ENCODE measurements at places on chromosomes 1 and 21.
A peak's percentile ranks its signal among the peaks of the same experiment; 100 is the strongest.

DNA sequence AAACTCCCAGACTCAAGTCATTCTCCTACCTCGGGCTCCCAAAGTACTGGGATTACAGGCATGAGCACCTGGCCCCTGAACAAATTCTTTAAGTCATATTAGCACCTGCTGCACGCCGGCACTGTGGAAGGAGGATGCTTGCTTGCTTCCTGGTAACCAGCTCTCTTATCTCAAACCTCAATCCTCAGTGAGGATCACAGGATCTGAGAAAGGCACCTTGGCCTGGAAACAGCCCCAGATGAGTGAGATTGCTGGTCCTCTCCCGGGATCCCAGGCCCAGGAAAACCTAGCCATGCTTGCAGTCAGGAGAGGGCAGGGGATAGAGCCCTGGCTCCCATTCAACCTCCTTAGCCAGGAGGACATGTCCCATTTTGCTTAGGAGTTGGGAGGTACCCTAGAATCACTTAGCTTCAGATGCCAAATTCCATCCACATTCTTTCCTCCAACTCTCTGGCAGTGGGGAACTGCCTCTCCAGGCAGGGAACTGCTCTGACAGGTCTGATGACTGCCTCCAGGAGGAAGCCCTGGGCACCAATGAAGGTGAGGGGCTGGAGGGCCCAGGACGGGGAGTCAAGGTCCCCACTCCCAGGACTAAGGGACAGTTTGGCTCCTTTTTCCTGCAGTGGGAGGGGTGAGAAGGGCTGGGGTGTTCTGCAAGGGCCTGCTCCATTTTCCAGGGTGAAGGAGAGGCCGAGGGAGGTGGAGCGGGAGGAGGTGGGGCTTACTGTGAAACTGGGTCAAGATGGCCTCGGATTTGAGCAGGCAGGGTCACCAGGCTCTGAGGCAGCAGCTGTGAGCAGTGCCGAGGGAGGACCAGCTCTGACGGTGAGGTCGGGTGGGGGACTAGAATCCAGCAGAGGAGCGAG is 9.5 kb downstream of the GPR37L1 start:
- DNase-seq = no peak

GRCh38 chr1:30083800-30084464 is 639.5 kb downstream of the MATN1 start:
- DNase-seq = no peak

DNA sequence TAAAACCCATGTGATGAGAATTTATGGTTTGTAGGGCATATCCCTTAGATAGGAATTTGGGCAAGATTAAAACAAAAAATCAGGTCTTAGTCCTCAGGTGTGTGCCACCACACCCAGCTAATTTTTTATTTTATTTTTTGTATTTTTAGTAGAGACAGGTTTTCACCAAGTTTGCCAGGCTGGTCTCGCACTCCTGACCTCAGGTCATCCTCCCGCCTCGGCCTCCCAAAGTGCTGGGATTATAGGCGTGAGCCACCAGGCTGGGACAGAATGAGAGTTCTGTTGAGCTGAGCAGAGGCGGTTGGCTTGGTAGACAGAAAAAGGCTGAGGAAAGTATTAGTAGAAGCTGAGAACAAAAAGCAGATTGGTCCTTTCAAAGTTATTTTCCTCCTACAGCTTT is 43.8 kb upstream of the EDARADD start:
- no peak for DNase-seq

DNA sequence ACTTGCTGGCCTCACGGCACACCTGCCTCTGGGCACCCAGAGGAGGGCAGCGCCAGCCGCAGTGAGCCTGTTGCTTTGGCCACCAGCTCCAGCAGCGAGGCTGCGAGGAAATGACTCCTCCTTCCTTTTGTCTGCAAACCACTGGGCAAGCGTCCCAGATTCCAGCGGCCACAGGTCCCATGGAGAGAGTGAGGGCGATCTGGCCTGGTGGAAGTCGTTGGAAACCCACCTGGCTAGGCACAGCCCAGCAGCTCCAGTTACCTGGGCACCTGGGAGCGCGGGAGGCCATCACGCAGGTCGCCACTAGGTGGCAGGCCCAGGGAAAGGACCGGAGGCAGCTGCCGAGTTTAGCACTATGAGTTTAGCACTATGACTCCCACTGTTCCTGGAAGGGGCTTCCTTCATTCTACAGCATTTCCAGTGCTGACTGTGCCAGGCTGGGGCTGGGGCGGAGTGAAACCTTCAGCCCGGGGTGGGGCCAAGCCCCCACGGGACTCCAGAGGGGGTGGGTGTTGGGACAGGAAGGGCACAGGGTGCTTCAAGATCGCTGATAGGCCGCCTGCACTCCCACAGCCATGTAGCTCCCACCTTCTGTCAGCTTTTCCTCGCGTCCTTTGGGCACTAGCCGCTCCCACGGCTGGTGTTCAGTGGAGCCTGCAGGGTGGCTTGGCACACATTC is 1.1 kb upstream of the ESPN start:
- peak; percentile 91 for DNase-seq

- no peak for DNase-seq
These were observed 9.2 kb upstream of the PTPRC start for GRCh38 chr1:198629610-198630009.

DNA sequence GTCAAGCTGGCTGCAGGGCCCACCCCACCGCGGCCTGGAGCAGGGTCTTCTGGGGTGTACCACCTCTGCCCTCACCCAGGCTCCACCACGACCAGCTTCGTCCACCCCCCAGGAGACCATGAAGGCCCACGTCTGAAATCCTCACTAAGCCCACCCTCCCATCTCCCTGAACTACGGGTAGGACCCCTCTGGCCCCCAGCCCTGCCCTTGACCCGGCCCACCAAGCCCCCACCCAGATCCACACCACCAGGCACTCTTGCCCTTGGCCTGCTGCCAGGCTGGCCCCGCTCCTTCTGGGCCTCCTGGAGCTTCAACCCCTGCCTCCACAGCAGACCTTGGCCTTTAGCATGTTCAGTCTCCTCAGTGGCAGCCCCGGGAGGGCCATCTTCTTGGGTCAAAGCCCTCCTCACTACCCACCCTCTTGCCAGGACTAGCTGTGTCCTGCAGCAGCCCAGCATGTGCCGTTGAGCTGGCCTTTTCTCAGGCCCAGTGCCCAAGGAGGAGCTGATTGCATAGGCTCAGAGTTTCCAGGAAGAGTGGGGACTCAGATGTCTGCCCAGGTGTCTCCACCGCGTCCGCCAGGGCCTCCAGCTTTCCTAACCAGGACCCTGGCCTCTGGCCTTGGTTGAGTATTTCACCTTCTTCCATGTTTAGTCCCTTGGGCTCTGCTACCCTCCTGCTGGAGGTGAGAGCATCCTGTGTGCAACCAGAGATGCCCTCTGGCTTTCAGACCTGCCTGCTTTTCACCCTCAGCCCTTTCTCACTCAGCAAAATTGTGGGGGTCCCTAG is 17.7 kb upstream of the SAMD11 start:
- DNase-seq = no peak

GRCh38 chr1:29305943-29306342 is 69.6 kb downstream of the PTPRU start:
- no peak for DNase-seq

DNA sequence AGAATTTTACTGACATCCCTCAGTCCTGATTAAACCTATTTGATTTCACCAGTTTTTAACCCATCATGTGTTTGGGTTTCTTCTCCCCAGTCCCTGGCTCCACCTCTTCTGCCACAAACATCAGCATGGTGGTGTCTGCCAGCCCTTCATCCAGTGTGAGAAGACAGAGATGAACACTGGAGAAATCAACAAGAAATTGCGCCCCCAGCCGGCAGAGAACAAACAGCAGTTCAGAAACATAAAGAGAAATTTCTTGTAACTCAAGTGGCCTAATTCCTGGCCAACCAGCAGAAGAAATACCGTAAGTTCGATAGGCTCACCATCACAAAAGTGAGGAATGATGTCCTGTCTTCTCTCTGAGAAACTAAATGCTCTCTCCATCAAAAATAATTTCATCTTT is 18.3 kb downstream of the S100A11 start:
- peak; percentile 75 for DNase-seq

GRCh38 chr1:10851024-10852013 is 54.9 kb upstream of the CASZ1 start:
- DNase-seq = no peak

- DNase-seq = no peak
These were observed 5.4 kb downstream of the JUN start for GRCh38 chr1:58778385-58779000.

DNA sequence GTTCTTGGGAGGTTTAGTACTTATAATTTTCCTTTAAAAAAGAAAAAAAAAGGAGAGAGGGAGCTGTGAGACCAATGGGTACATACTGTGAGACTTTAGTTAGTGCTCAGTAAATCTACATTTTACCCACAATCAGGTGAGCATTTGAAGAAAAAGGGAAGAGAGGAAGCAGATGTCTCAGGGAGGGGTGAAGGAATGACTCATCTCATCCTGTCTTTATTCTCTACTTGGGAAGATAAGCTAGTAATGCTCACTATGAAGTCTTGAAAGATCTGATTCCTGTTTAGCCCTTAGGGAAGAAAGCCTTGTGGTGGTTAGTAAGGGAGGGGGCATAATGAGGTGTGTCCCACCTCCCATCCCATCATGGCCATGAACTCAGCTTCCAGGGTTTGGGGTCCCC is 112.6 kb downstream of the PLD5 start:
- no peak for DNase-seq

DNA sequence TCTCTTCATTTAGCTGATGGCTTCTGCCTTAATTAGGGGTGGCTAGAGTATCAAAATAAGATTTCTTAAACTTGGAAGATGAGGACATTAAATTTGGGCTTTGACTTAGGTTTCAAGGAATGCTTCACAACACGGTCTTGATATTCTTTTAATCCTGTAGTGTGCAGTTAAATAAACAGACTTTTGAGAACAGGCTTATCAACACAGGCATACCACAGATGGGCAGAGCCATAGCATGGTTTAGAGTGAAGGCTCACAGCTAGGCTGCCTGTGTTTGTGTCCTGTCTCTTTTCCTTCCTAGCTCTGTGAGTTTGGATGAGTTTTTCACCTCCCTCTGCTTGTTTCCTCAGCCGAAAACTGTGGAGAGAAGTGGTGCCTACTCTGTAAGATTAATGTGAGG is 102.3 kb upstream of the IPO9 start:
- DNase-seq = no peak

DNA sequence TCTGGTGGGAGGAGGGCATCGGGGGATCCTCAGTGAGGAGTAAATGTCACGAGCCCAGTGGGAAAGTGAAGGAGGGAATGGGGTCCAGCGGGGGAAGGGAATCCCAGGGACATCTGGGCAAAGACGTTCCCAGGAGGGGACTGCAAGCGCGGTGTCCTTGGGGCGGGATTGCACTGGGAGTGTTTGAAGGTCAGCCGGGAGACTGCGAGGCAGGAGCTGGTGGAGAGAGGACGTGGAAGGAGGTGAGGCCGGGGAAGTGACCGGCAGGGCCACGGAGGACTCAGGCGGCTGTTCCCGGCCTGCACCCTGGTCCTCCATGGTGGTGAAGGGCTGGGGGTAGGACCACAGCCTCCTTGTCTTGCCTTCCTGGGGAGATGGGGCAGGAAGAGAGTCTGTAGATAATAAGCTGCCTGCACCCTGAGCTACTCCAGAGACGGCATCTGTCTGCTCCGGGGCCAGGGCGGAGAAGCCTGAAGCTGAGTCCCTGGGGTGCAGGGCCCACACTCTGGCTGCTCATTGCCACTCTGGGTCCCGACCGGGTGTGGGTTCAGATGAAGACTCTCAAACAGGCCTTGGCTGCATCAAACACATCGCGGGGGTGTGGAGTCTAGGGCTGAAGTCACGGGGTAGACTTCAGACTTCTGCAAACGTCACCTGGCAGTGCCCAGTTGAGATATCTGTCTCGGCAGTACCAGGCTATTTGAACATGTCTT is 264.8 kb downstream of the CAMTA1 start:
- DNase-seq = no peak

DNA sequence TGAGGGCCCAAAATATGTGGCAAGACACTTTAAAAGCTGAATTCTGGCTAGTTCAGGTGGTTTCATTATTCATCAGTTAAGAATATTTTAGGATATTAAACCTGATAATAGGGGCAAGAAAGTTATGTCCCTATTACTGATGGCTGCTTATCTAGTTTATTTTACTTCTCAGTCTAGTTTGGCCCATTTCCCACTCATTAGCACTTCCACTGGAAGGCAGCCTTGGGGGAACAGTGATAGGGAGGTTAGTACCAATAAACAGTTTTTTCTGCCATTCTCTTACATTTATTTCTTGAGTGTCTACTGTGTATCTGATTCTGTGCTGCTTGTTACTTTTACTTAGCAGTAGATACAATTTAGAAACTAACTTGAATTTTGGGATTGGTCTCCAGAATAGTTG is 9.0 kb downstream of the PPP1R12B start:
- DNase-seq = no peak

DNA sequence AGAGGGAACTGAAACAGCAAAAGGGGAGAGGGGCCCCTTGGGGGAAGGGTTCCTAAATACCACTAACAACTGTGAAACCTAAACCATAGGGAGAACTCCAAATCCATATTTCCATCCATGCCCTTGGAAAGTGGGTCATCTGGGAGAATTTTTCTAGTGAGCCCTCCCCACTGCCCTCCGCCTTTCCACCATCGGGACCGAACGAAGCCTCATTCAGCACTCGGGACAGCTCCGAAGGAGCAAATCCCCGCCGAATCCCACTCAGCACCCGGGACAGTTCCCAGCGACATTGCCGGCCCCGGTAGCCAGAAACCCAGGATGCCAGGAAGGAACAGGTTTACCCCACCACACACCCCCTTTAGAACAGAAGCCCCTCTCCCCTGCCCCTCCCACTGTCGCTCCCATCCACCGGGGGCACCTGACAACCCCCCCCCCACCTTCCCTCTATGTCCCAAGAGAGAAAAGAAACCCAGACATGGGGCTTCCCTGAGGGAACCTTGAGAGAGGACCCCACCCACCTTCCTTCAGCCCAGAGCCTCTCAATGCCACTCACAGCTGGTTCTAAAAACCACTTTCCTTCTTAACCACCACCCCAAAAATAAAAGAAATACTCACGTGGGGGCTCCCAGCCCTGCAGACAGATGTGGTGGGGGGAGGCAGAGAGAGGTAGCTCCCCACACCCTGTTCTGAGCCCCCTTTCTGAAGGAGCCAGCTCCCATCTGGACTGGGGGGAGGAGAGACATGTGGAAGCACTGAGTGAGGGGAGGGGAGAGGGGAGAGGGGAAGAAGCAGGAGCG is 4.5 kb downstream of the DLGAP3 start:
- DNase-seq = peak; percentile 89

- no peak for DNase-seq
These were observed 19.8 kb downstream of the PRAMEF11 start for GRCh38 chr1:12811409-12811784.

DNA sequence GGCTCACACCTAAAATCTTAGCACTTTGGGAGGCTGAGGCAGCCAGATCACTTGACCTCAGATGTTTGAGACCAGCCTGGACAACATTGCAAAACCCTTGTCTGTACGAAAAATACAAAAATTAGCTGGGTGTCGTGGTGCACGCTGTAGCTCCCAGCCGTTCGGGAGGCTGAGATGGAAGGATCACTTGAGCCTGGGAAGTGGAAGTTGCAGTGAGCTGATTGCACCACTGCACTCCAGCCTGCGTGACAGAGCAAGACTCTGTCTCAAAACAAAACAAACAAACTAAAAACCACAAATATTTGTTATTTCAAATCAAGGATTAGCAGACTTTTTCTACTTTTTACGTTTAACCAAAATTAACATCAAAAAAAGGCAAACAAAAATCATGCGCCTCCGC is 31.3 kb downstream of the INKA2 start:
- no peak for DNase-seq
